ENCODE measurements at places on chromosomes 3 and 15.

- DNase-seq: no peak
Observed at GRCh38 chr3:126447456-126448106, 28.1 kb downstream of the ZXDC start.

- DNase-seq: peak; percentile 3
Observed at GRCh38 chr3:40765884-40766283, 241.1 kb downstream of the ZNF621 start.

DNA sequence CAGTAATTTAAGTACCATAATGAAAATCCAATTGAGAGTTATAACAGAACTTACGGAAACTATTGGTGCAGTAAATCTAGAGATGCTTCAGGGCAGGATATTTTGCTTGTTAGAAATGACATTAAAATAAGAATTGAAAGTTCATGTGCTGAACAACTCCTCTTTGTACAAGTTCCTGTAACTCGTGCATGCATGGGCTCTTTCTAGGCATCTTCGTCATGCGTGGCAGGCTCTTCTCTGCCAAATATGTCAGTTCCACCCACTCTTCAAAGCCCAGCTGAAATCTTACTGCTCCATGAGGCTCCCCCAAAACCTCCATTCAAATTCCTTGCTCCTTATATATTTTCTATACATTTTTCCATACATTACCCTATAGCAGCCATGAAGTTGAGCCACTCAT lies 48.7 kb downstream of the FBN1 start:
- DNase-seq: no peak

DNA sequence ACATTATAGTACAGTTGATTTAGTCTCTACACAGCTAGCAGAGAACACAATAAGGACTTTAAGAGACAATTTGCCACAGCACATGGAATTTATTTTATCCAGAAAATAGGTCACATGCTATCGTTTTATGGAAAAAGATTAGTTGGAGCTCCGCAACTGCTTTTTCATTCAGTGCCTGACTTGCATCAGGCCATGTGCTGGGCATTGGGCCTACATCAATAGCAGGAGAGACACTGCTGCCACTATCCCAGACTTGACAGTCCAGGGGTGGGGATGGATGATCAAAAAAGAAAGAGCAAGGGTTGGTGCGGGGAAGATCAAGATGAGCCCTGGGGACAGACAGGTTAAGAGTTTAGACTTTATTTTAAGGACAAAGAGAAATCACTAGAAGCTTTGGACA lies 75.2 kb upstream of the C3orf80 start:
- no peak for DNase-seq

DNA sequence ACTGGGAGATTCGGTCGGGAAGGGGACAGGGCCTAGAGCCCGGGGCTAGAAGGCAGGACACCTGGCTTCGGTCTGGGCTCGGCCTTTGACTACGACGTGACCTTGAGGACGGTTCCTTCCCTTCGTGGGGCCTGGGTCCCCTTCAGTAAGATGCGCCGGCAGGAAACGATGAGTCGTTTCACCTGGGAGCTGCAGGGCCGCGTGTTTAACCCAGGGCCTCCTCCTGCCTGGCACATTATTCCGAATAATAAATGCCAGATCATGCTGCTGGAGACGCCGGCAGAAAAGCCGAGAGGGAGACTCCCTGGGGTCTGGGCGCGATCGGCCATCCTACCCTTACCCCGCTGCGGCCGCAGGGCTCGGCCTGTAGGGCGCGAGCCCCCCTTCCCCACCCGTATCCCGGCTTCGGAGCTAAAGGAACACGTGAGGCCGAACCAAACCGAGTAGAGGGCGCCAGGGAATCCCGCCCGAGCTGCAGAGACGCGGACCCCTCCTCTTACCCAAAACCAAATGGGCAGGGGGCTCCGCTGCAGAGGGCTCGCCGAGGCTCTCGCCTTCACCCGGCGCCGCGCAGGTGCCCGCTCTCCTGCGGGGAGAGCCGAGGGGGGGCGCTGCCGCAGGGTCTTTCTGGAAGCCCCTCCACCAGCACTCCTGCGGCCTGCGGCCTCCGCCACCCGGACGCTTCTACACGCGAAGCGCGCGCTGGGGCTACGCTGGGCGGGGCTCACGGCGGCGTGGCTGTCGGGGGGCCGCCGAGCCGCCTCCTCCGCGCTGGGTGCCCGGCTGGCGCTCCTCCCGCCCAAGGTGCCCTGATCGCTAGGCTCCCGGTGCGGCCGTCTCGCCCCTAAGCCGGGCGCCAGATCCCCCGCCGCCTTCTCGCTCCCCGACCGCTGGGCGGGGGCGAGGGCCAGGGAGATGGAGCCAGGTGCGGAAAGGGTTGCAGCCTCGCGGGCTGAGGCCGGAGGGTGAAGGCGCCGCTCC lies at the start of gene BDH1:
Gene BDH1, minus strand, starts transcription at position 688 of the 981 bp plus-strand sequence. CDS start 9,525 bp downstream, outside the sequence.
- peak; percentile 2 for DNase-seq

DNA sequence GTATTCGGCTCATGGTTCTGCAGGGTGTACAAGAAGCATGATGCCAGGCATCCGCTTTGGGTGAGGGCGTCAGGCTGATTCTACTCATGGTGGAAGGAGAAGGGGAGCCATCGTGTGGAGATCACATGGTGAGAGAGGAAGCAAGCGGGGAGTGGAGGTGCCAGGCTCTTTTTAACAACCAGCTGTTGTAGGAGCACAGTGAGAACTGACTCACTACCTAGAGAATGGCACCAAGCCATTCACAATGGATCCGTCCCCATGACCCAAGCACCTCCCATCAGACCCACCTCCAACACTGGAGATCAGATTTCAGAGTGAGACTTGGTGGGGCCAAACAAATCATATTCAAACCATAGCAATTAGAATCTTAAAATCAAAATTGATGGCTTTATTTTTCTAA lies 259.8 kb upstream of the CTDSPL start:
- no peak for DNase-seq

GRCh38 chr3:11386465-11387113 lies 114.4 kb downstream of the ATG7 start:
- DNase-seq: peak; percentile 49

Measured in astrocyte (in vitro differentiated cells and primary cell).